ENCODE measurements at places on chromosomes 5 and 9.

DNA sequence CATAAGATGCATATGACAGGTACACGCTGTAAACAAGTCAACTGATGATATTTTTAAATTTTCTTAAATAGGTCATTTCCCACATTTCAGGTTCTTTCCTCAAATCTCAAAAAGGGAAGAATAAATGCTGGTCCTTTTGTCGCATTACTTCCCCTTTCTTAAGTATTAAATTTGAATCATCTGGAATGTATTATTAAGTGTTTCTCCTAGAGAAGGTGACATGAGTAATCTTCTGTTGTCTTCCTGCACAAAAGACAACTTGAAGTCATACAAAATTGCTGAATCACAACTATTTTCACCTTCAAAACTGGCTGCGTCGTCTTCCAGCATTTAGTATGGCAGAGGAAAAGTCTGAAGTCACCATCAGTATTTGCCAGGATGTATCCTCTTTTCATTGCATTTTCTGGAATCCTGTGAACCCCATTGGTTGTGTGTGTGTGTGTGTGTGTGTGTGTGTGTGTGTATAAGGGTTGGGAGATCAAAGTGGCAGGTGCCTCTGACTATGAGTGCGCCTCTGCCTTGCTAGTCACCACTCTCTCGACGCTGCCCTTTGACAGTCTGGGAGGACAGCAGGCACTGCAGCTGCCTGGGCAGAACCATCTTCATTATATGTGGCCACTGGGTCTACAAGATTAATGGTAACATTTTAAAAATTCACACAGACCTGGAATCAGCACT is 86.9 kb downstream of the MVB12B start:
- DNase-seq: no peak

GRCh38 chr9:130732793-130733221 is 39.2 kb downstream of the EXOSC2 start:
- DNase-seq: no peak

GRCh38 chr5:4065472-4066320 is 470.1 kb downstream of the IRX1 start:
- DNase-seq: no peak

DNA sequence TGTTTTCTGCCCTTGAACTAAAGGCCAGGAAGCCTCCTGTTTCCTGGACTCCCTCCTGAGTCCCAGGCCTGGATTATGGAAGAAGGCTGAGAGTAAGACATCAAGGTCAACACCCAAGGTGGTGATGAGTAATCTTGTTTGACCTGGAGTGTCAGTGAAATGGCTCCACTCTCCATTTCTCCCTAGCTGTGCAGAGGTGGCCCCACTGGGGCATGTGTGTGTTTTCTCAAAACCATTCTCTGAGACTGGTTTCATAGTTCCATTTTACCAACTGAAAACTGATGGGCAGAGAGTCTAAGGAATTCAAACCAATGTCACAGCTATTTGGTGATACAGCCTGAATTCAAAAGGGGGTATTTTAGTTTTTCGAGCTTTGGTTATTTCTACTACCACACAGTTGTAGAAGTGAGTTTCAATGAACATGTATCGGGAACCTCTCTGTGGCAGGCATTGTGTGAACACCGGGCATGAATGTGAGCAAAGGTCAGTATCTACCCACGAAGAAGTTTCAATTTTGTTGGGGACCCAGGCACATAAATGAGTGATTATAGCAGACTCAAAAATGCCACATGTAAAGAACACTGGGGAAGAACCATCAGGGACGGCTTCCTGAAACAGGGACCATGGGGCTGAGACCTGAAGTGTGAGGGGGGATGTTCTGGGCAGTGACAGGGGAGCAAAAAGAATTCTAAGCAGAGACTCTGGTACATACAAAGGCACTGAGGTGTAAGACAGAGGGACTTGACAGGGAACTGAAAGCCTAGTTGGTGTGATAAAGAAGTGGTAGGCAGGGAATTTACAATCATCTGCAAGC is 269.6 kb upstream of the KLF4 start:
- DNase-seq: no peak

DNA sequence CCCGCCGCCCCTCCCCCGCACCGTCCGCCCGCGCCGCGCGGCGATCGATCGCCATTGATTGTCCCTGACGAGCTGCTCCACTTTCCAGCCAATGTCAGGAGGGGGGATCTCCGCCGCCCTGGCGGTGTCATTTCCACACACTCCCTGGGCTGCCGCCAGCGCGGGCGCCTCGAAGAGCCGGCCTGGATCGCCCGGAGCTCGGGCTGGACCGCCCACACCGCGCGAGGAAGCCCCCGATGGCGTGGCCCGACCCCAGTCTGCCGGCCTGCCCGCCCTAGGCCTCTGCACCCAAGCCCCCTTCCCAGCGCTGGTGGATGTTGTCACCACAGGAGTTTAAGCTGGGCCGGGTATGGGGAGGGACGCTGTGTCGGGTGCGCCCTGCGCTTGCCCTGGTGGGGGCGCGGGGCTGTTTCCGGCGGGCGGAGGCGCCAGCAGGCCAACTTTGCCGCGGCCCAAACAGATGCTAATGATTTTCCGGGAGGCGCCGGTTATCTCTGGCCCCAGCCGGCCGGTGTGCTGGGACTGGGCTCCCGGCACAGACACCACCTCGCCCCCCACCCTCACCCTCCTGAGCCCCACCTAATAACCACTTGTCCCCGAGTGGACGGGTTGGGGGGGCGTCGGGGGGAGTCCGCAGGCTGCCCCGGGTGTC is 10.6 kb upstream of the CXXC5 start:
- peak; percentile 66 for DNase-seq

GRCh38 chr5:122120957-122121356 is 8.4 kb upstream of the ZNF474 start:
- DNase-seq: no peak

All from activated T-cell treated with anti-CD3 and anti-CD28 coated beads, Interleukin-2, amount 50 U/mL, for 1 hour (primary cell).